ENCODE measurements at places on chromosomes 3 and 15. TPM values are rescaled to one million over a fixed set of nuclear protein-coding genes. Genes with fewer than 3 reads are reported as not detected.
A peak's percentile ranks its signal among the peaks of the same experiment; 100 is the strongest.

- H3K27ac ChIP-seq = no peak overlapping the region
- peaks cover 10% of the 10 kb centered on the region for H3K4me1 ChIP-seq
- peaks cover 2% of the 10 kb centered on the region for H3K27me3 ChIP-seq
Measured at GRCh38 chr15:79632457-79632856, 200.3 kb downstream of the MINAR1 start.

DNA sequence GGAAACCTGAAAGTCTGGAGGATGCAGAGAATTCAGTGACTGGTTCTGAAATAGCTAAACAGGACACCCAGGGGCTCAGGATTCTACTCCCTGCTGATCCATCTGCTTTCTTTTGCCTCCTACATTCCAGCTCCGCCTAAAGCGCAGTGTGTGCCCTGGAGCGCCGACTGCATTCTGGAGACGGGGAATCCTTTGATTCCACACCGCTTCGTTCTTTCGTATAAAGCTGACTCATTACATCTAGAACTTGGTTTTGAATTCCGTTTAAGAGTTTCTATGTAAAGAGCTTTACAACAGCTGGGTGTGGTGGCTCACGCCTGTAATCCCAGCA lies 61.8 kb downstream of the SENP2 start:
- H3K4me3 ChIP-seq = no peak overlapping the region
- DNase-seq = no peak
- no peaks in the 10 kb centered on the region for H3K4me1 ChIP-seq

EPHB3 gene
- total RNA-seq = 11.7 TPM

DNA sequence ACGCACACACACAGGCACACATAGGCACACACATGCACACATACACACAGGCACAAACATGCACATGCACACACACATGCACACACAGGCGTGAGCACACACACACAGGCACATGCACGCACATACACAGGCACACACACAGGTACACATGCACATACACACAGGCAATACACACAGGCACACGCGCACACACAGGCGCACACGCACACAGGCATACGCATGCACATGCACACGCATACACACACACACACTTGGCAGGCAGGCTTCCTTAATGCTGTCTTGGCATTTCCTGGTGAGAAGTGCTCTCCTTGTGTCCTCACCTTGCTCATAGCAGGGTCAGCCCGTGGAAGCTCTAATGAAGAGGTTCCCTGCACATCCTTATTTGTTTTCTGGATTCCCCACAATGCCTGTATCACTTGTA lies 8.4 kb upstream of the SLCO2A1 start:
- H3K36me3 ChIP-seq = peaks cover 2% of the 10 kb centered on the region
- H3K4me1 ChIP-seq = peaks cover 15% of the 10 kb centered on the region
- peaks cover 10% of the 10 kb centered on the region for H3K27me3 ChIP-seq
- DNase-seq = no peak

DNA sequence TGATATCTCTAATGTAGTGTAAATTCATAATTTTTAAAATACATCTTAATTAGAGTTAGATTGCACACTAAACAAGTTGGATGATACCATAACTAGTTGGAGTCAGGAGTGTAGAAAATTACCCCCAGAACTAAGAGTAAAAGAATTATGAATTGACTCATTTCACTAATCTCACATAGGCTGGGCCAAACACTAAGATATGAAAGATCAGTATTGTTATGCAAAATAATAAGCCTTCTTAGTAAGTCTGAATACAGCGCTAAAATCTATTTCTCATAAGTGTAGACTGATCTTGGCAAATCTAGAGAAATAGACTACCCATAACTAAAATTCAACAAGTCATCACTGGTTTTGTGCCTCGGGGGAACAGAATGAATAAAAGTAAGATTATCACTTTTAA lies 979.0 kb downstream of the ROBO1 start:
- no peak overlapping the region for H3K4me3 ChIP-seq
- H3K36me3 ChIP-seq = no peaks in the 10 kb centered on the region
- DNase-seq = no peak
- no peak overlapping the region for H3K27ac ChIP-seq
- no peaks in the 10 kb centered on the region for H3K27me3 ChIP-seq

DNA sequence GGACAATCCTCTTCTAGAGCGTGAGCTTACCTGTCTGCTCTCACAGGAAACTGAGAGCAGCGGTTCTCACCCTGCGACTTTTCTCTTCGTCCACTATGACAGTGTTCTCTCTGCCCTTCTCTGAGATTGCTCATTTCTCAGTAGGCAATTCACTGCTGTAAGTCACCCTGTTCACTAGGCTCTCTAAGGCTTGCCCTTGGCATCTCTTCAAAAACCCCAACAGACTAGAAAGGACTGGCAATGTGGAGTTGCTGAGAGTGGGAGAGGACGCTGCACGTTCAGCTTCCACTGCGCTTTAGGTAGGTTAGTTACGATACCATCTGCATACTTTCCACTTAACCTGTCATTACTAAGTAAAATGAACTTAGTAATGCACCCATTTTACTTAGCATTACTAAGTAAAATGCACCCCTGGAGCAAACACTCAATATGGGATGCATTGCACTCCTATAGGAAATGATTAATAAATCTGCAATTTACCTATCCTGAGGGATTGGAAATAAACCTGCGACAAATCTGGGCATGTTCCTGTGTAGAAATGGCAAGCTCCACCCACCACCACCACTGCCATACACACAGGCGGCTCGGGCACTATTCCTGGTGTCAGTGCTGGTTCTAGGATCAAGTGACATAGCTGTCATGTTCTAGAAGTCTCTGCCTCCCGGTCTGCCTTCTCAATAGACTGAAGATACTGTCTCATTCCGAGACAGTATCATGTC lies 21.4 kb downstream of the XPC start:
- no peaks in the 10 kb centered on the region for H3K4me1 ChIP-seq
- H3K27me3 ChIP-seq = no peaks in the 10 kb centered on the region
- DNase-seq = no peak
- peaks cover 44% of the 10 kb centered on the region for H3K36me3 ChIP-seq
- no peak overlapping the region for H3K27ac ChIP-seq
- H3K4me3 ChIP-seq = no peak overlapping the region

FEZF2 gene
- total RNA-seq = not detected

- H3K36me3 ChIP-seq = no peaks in the 10 kb centered on the region
- H3K4me1 ChIP-seq = peaks cover 1% of the 10 kb centered on the region
- H3K27ac ChIP-seq = no peak overlapping the region
- peaks cover 36% of the 10 kb centered on the region for H3K27me3 ChIP-seq
Measured at GRCh38 chr15:69061414-69061842, 46.9 kb downstream of the NOX5 start.

ROBO2 gene
- 83.8 TPM for total RNA-seq

GRCh38 chr15:84112025-84112424 lies 123.5 kb upstream of the GOLGA6L4 start:
- no peak overlapping the region for H3K27ac ChIP-seq
- H3K36me3 ChIP-seq = no peaks in the 10 kb centered on the region
- no peaks in the 10 kb centered on the region for H3K4me1 ChIP-seq
- no peak overlapping the region for H3K4me3 ChIP-seq
- no peaks in the 10 kb centered on the region for H3K27me3 ChIP-seq
- no peak for DNase-seq

DNA sequence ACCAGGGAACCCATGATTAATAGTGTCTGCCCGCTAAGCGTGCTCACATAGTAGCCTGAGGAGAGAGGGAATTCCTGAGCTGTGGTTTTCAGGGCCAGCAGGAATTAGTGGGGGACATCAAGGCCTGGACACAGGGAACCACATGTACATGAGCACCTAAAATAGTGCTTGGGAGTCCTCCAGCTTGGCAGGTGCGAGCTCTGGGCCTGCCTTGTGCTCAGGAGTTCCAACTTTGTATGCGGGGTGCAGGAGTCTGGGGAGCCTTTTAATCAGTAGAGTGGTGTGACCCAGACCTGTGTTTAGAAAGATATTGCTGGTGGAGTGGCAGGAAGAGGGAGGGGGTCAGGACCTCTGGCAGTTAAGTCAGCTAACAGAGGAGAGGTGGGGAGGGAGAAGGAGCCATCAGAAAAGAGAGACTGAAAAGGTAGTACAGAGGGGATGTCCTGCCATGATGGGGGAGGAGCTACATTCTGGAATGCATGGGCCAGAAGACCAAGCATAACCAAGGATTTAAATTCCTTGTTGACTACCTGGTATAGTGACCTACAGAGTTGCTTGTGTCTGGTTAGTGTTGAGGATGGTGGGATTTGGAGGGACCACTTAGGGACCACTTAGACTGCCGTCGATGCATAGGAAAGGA lies 1.9 kb downstream of the DAG1 start:
- peak overlapping the region; percentile 98 for H3K27ac ChIP-seq
- H3K36me3 ChIP-seq = peaks cover 9% of the 10 kb centered on the region
- H3K4me3 ChIP-seq = peak overlapping the region; percentile 91
- DNase-seq = no peak
- no peaks in the 10 kb centered on the region for H3K27me3 ChIP-seq

CADM2 gene
- total RNA-seq = 5.8 TPM

- H3K27me3 ChIP-seq = no peaks in the 10 kb centered on the region
- no peak overlapping the region for H3K4me3 ChIP-seq
- H3K4me1 ChIP-seq = no peaks in the 10 kb centered on the region
- peaks cover 81% of the 10 kb centered on the region for H3K36me3 ChIP-seq
- no peak for DNase-seq
Measured at GRCh38 chr3:171718493-171719185, 91.6 kb downstream of the PLD1 start.

DNA sequence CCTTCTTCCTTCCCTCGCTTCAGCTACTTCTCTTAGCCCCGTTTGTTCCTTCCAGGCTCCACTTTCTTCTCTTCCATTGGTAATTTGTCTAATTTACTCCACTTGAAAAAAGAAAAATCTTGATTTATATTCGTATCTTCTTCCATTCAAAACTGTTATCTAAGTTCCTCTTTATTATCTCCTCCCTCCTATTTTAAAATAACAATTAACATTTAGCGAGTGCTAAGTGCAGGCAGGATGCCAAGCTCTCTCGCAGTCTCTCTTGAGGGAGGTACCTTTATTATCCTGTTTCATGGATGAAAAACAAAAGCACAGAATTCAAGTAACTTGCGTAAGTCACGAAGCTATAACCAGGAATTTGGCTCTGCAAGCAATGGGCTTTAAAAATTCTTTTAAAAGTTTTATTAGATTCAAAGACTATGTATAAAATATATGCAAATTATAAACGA lies 418.9 kb upstream of the NAALADL2 start:
- no peak for DNase-seq
- H3K36me3 ChIP-seq = no peaks in the 10 kb centered on the region
- H3K27ac ChIP-seq = no peak overlapping the region
- H3K27me3 ChIP-seq = peaks cover 14% of the 10 kb centered on the region

- no peaks in the 10 kb centered on the region for H3K36me3 ChIP-seq
- H3K27me3 ChIP-seq = peaks cover 17% of the 10 kb centered on the region
- H3K4me3 ChIP-seq = no peak overlapping the region
- H3K4me1 ChIP-seq = peaks cover 3% of the 10 kb centered on the region
- DNase-seq = no peak
Measured at GRCh38 chr15:81292523-81293001, 31.4 kb downstream of the STARD5 start.

- peaks cover 53% of the 10 kb centered on the region for H3K27me3 ChIP-seq
- DNase-seq = no peak
- H3K4me3 ChIP-seq = no peak overlapping the region
- H3K27ac ChIP-seq = no peak overlapping the region
Measured at GRCh38 chr3:43790060-43790459, 99.3 kb downstream of the ABHD5 start.

DNA sequence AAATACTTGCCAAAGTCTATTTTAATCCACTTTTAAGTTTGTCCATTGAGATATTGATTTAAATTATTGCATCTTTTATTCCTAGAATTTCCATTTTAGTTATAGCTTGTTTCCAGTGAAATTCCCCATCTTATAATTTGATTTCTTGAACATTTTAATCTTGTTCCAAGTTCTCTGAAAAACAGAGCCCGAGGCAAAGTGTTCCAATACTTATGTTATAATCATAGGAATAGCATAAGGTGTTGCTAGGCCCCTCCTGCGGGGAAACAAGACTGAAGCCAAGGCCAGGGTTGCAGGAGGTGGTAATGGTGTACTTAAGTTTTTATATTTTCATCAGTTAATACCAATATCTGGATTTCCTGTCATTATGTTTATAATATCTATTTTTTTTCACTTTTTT lies 226.6 kb downstream of the ADAMTSL3 start:
- no peak for DNase-seq
- no peaks in the 10 kb centered on the region for H3K27me3 ChIP-seq
- no peaks in the 10 kb centered on the region for H3K36me3 ChIP-seq
- H3K4me3 ChIP-seq = no peak overlapping the region
- no peaks in the 10 kb centered on the region for H3K4me1 ChIP-seq

DPPA2 gene
- total RNA-seq = 0.69 TPM

PAQR9 gene
- total RNA-seq = 2.5 TPM

DNA sequence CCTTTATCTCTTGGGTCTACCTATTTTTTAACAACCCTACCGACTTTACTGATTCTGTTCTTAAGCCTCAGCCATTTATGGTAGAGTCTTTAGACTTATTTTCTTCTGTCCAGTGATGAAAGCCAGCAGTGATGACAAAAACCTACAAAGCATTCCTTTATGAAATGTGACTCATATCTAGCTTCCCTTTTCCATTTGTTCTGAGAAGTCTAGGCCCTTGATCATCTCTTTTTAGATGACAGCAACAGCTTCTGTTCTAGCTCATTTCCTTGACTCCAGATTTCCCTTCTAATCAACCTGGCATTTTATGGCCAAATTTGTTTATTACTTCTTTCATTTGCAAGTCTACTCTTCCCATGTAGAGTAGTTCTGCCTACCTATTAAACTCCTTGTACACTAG lies 36.1 kb downstream of the CFAP44 start:
- H3K27ac ChIP-seq = no peak overlapping the region
- no peaks in the 10 kb centered on the region for H3K4me1 ChIP-seq
- no peaks in the 10 kb centered on the region for H3K27me3 ChIP-seq
- no peak overlapping the region for H3K4me3 ChIP-seq
- DNase-seq = no peak

- H3K27me3 ChIP-seq = no peaks in the 10 kb centered on the region
- DNase-seq = no peak
- no peak overlapping the region for H3K27ac ChIP-seq
- peaks cover 2% of the 10 kb centered on the region for H3K36me3 ChIP-seq
- no peak overlapping the region for H3K4me3 ChIP-seq
- H3K4me1 ChIP-seq = peaks cover 5% of the 10 kb centered on the region
Measured at GRCh38 chr15:50675535-50676144, 11.0 kb downstream of the TRPM7 start.

LMAN1L gene
- not detected for total RNA-seq

- H3K27ac ChIP-seq = no peak overlapping the region
- no peak overlapping the region for H3K4me3 ChIP-seq
- no peaks in the 10 kb centered on the region for H3K36me3 ChIP-seq
- no peak for DNase-seq
Measured at GRCh38 chr3:81465510-81466200, 295.8 kb downstream of the GBE1 start.

GP9 gene
- not detected for total RNA-seq

ZIC4 gene
- not detected for total RNA-seq

DNA sequence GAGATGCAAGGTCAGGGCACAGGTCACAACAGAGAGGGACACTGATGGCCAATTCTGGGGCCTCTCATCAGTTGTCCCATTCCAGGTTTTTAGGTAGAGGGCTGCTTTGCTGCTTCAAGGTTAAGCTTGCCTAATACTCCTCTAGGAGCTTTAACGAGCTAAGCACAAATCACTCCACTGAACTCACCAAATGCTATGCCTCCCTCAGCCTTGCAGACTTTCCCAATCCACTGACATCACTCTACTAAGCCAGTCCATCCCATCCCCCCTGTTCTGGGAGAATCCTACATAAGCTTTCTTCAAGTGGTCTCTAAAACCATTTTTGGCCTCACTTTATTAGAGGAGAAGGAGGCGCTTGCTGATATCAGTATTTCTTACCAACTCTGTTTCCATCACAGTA lies 24.8 kb upstream of the PDCD6IP start:
- no peaks in the 10 kb centered on the region for H3K4me1 ChIP-seq
- H3K27ac ChIP-seq = no peak overlapping the region
- H3K36me3 ChIP-seq = no peaks in the 10 kb centered on the region
- DNase-seq = no peak
- no peaks in the 10 kb centered on the region for H3K27me3 ChIP-seq

HOMER2 gene
- total RNA-seq = 21.0 TPM
